Stimulated activated CD4-positive, alpha-beta T cell treated with anti-CD3 and anti-CD28 coated beads, Interleukin-1b, Interleukin-23, amount 100 ng/mL, for 24 hours (primary cell): ENCODE measurements at places on chromosomes 7 and 10.

GRCh38 chr7:78398576-78398975 is 600.0 kb downstream of the PHTF2 start:
- DNase-seq: no peak

DNA sequence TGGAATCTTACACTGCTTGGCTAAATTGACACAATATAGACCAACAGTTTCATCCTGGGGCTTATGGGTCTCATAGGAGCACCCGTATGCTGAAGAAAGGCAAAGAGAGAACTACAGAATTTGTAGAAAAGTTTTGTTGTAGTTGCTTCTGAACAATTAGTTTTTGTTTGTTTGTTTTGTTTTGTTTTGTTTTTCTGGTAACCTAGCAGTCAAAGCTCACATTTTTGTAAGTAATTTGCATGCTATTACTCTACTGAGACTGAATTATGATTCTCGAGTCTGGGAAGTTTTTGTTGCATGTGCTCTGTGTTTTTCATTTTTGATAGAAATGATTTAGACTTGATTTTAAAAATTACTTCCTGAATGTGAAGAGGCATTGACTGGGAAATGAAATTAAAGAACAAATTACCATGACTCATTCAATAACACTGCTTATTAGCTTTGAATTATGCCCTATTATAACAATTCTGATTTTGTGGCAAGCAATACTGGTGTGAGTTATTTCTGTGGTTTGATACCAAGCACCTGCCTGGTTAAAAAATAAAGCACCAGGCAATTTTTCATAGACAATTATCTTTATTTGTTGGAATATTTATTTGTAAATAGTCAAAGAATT is 438 bp downstream of the LSMEM1 start:
- no peak for DNase-seq

DNA sequence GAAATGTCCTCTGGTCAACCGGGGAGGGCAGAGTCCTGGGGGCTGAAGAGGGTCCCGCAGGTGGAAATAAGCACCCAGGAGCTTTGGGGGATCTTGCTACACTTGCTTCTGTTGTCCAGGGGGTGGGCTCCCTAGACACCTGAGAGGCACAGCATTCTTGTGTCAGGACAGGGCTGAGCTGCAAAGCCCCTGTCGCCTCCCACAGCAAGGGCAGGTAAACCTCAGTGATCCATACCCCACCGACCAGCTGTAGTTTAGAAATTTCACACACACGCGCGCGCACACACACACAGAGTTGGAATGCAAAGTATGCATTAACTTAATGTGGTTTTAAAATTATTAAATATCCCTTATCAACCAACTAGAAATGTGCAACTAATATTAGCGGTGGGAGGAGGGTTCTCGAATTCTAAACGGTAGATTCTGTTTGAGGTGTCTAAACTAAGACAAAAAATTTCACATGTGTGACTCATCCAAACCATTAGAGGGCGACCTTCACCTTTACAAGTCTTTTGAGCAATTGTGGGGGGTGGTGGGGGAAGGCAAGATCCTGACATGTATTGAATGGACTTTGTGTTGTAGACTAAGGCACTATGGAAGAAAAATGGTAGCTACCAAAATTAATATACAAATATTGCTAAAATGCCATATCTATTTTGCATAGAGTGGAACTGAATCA is 34.3 kb upstream of the PTF1A start:
- no peak for DNase-seq

- DNase-seq: no peak
Measured at GRCh38 chr10:121332829-121333765, 265.1 kb downstream of the FGFR2 start.

- DNase-seq: no peak
Measured at GRCh38 chr10:69651362-69651761, 21.3 kb downstream of the FAM241B start.

- DNase-seq: no peak
Measured at GRCh38 chr7:39392151-39392550, 174.1 kb upstream of the YAE1 start.
